NT2/D1 (cell line): ENCODE measurements at places on chromosomes 3 and 15.

- no peak for DNase-seq
These were observed 572.6 kb downstream of the FOXP1 start for GRCh38 chr3:71010726-71011455.

- no peak for DNase-seq
These were observed 44.9 kb upstream of the DGKG start for GRCh38 chr3:186406669-186407635.

DNA sequence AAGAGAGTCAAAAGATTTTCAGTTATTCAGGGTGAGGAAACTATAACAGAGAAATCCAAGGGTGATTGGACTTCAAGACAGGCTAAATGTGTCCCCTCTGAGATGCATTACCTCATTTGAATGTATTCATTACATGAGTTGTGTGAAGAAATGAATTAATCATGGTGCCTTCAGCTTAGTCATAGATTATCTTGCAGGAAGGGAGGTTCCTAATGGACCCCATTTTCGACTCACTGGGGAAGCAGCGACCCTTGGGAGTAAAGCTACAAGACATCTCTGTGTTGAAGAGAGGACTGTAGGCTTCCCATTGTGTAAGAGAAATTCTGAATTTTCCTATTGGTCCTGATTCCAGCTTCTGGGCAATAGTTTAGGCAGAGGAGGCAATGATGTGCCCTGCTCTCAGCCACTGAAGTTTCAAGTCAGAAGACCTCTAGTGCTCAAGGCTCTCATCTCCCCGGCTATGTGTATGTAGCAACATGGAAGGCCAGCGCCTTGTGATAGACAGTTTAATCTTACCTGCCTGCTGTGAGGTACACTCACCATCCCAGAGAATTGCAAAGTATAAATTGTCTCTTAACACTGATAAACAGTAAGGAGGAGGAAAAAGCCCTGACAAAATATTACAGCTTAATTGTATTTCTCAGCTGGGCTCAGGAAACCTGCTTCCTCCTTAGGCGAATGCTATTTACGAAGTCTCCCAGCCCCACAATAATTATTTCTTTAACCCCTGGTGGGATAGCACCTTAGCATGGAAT is 133.8 kb downstream of the PDCD6IP start:
- no peak for DNase-seq

DNA sequence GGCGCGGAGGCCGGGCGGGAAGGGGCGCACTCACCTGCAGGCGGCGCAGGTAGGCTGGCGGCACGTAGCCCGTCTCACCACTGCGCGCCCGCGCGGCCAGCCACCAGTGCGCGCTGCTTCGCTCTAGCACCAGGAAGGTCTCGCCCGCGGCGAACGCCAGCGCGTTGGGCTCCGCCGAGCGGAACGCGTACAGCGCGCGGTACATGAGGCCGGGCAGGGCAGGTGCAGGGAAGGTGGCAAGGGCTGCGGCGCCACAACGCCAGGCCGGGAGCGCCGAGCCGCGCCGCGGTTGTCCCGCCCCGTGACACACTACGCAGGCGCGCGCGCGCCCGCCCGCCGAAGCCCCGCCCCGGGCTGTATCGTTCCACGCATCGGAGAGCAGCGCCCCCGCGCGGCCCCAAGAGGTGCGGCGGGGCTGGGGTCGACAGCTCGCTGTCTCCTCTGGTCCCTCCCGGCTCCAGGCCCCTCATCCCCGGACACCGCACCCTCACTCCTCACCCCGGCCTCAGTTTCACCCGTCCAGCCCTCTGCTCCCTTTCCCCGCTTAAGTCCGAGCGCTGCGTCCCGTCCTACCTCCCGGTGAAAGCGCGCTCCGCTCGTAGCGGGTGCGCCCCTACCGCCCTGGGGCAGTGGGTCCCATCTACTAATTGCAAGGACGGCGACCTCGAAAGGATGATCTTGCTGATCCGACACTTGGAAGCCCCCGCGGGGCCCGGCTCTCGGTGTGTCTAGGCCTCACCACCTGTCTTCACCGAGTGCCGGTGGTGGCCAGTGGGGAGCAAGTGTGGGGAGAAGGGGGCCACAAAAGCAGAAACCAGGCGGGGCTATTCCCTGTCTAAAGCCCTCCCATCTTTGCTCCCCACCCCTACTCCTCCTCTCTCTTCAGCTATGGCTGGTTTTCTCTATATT is at the start of gene NCKIPSD:
TSS of gene NCKIPSD (minus strand) at position 313 of the 909 bp plus-strand sequence. CDS start at position 205, 108 bp downstream.
- DNase-seq, result peak; percentile 77

DNA sequence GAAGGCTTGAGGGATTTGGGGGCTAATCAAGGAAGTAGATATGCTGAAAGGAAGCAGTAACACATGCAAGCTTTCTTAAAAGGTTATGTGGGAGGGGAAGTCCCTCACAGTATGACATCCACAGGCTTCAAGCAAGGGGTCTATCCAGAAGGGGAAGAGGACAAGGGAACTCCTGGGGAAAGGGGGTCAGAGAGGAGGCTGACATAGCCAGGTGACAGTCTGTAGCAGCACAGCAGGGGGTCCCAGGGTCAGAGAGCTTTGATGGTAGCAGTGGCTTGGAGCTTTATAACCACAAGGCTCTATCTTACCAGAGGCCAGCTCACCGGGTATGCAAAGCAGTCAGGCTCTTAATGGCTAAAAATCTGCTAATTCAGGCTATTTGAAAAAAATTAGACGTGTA is 150.6 kb upstream of the NSMCE3 start:
- DNase-seq, result no peak

DNA sequence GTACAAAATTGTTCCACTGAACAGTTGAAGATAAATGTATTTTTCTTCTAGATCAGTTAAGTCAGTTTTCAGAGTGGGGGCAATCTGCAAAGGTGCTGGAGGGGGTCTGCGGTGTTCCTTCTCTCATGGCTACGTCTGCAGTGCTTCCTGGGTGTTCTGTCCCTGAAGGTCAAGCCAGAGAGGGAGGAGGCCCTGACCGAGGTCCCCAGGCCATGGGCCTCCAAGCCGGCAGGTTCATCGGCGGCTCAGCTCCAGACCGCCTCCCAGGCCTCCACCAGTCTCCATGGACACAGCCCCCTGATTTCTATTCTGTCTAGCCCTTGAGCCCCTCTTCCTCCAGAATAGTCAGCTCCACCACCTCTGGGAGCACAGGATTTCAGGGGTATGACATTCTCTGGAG is 28.5 kb upstream of the TSEN2 start:
- no peak for DNase-seq

DNA sequence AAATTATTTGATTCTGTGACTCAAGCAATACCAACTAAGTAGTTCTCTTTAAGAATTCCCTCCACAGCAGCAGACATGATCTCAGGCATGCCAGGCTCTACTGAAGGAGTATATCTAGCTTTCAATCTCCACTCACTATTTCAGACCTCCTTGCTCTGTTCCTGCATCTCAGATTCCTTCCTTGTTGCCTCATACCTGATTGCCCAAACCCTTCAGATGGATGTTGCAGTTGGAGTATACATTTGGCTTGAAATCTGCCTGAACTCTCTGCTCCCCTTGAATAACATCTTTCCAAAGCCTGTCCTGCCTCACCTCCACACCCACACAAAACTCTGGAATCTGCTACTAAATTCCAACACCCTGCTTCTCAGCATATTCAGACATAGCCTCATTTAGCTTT is 19.8 kb upstream of the TM4SF4 start:
- DNase-seq, result no peak

- no peak for DNase-seq
These were observed 80.2 kb downstream of the CBLB start for GRCh38 chr3:105788593-105788992.

DNA sequence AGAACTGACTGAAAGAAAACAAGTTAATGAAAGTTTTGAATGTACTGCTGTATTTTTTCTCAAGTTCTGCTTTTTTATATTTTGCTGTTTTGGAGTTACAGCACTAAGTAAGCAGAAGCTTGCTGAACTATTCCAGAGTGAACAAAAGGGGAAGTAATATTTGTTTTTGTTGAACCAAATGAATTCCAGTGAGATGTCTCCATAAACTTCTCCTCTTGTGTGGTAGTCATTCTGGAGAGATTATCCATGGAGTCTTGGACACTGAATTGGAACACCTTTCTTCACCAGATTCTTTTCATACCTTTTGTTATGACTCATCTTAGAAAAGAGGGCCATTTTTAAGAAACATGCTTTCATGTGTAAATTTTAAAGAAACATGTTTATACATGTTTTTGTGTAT is 8.8 kb downstream of the ANKUB1 start:
- no peak for DNase-seq

DNA sequence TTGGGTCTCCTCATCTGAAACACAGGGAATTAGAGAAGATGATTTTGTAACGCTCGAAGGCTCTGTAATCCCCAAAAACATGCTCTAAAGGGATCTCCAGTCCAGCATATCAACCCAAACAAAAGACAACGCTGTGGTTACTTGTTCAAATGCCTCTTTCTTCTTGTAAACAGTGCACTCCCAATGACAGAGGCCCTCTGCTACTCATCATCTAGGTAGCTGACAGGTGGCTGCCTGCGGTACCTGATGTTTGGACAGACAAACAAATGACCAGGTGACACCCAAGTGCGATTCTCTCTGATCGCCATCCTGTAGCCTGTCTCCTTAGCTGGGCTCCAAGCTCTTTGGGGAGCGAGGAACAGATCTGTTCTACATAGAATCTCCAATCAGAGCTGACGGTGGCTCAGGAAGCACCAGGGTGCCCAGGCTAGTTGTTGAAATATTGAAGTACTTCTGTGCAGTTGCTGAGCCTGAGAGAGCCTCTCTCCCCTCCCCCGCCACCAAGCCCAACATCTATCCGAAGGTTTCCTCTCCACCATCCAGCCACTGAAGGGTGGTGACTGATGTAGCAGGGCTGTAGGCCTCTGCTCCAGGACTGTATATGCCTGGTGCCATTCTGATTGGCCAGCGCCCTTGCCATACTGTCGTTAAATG is 238.7 kb downstream of the XXYLT1 start:
- DNase-seq, result no peak

DNA sequence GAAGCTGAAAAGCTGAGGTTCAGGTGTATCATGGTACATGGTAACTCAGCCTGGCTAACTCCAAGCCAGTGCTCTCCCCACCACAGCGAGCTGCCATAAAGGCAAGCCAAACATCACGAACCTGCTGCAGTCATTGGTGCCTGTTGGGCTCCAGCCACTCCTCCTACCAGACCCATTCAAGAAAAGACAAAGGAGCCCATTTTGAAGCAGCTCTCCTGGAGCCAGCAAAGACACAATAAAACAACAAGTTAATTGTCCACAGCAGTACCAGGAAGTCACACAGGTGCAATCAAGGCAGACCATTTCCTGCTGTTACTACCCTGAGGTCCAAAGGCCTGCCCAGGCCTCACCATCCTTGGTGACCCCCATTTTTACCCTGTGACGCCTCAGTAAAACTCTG is 77.6 kb downstream of the DAPK2 start:
- peak; percentile 25 for DNase-seq

GRCh38 chr3:193815246-193816027 is 222.4 kb downstream of the OPA1 start:
- DNase-seq, result no peak

DNA sequence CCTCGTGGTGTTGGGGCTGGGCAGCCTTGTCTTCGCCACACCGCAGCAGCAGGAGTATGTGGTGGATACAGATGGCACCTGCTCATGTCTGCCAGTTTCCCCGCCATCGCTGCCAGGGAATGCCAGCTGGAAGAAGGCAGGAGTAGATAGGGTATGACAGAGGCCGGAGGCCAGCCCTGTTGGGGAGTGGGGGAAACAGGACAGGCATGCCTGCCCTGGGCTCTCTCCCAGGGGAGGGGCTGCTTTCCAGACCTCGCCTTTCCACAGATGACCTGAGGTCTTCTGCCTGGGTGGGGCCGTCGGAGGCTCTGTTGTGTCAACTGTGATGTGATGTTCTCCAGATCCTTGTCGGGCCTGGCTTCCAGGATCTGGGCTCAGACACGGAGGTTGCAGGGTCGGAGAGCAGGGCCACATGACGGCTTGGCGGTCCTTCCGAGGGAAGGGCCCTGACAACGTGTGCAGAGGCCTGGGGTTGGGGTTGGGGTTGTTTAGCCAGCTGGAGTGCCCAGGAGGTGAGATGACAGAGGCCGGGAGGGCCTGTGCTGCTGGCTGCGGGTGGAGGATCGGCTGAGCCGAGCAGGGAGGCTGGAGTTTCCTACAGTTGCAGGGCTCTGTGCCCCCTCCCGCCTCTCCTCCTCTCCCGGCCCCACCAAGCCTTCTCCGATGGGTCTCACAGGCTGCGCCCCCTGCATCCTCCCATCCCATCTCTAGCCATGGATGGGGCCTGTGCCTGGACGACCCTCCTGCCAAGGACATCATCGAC is 102.0 kb downstream of the TBC1D2B start:
- no peak for DNase-seq

DNA sequence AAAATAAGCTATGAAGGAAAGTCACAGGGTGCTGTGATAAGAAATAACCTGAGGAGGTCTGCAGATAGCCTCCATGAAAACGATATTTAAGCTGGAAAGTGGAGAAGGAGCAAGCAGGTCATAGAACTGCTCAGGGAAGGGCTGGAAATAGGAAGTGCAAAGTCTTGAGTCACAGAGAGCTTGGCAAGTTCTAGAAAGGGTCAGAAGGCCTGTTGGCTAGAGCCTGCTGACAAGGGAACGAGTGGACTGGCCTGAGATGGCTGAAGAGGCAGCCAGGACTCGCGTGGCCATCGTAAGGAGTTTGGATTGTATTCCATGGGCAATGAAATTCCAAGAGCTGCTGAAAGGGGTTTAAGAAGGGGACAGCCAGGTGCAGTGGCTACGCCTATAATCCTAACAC is 64.7 kb upstream of the IL12A start:
- no peak for DNase-seq

DNA sequence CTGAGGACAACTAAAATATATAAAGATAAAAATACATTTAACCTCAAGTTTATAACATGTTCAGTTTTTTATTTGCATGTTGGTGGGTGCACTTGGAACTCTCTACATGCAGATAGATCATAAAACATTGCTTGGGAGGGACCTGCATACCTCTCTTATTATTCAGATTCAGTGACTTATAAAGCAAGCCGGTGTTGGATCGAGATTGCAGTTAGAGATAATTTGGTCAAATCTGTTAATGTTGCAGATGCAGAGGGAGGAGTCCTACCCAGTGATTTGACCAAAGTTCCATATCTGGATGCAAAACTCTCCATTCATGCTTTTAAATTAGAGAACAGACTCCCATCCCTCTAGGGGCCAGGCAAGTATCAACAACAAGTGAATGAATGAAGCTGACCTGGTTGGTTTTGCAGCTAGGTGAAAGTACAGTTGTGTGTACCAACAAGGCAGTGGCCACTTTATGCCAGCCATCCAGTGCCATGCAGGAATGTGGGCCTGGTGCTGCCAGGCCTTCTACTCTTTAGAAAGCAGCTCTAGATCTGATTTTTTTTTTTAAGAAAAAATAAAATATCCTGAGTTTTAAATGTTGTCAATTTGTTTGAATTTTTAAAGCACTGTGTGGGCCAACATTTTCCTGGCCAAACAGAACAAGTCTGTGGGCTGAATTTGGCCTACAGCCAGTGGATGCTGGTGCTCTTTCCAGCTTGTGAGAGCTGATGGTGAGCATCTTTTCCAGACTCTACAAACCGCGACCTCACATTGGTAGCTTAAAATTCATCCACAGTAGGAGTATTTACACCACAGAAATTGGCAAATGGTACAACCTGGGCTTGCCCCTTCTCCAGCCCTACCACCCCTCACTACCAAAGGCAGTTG is 12.3 kb downstream of the CDIN1 start:
- DNase-seq, result no peak

GRCh38 chr15:90071220-90071807 is 31.0 kb downstream of the IDH2 start:
- DNase-seq, result no peak
